ENCODE measurements at places on chromosomes 2 and 18.

DNA sequence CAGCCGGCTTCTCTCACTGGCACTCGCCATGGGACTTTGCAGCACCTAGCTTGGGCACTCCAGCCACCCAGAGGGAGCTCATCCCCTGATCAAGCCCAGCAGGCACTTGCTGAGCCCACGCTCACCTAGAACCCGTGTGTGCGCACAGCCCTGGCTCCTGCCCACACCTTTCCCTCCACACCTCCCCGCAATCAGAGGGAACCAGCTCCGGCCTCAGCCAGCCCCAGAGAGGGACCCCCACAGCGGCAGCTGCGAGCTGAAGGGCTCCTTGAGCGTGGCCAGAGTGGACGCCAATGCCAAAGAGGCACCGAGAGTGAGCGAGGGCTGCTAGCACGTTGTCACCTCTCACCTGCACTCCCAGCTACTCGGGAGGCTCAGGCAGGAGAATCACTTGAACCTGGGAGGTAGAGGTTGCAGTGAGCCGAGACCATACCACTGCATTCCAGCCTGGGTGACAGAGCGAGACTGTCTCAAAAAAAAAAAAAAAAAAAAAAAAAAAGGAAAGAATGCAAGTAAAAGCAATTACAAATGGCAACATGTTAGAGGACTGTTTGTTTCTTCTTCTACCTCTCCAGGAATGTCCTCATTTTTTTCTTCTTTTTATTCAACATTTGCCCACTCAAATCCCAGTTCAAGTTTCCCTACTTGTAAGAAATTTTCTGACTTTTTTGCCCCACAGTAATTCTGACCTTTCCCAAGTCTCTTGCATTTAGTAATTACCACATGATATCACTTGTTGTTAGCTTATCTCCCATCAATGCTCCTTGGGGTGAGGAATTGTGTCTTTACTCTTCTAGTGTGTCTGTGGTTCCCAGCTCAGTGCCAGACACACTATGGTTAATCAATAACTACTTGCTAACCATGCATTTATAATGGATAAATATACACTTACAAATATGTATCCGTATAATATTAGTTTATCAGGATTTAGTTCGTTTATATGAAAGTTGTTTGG is 40.6 kb upstream of the ST3GAL5 start:
- DNase-seq = no peak

DNA sequence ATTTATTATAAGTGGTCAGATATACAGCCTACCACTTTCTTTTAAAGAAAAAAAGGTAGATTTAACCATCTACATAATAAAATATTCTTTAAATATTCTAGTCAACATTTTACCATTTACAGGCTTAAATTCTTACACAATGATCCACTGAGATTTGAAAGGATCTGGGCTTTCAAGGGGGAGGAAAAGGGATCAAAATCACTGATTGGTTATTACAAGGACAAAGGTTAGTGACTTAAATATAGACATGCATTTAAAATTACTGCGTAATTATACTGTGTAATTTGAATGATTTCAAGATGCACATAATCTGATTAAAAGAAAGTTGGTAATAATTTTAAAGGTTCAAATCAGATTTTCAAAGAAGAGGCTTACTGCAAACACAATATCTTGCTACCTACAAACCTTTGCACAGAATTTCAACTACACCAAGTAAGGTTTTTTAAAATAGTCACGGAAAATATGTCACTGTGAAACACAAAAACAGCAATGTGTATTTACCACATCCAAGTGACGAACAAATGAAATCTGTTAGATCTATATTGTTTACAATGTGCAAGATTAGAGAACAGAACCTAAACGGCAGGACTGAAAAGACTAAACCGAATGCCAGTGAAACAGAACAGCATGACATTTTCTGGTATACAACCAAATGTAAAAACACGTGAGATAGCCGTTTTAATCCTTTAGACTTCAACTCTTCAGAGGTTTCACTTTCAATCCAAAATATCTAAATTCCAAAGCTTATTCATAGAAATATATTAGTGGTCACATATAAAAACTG is 40.8 kb downstream of the RTN4 start:
- no peak for DNase-seq

DNA sequence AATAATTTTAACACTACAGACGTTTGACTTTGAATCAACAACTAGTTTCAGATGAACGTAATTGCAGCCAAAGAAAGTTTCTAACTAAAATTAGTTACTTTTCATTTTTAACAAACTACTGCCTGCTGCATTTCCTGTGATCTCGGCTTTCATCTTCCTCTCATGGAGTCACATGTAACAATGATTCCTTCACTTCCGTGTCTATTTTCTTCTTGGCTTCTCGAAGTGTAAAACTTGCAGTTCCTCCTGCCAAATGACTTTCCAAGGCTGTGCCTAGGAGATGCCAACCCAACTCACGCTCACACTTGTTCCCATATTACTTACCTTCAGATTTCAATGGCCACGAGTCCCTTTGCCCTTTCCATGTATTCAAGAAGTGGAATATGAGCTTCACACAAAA is 1406.3 kb upstream of the CELF4 start:
- DNase-seq = no peak

GRCh38 chr2:241454837-241455485 is 53.4 kb downstream of the STK25 start:
- DNase-seq = no peak

DNA sequence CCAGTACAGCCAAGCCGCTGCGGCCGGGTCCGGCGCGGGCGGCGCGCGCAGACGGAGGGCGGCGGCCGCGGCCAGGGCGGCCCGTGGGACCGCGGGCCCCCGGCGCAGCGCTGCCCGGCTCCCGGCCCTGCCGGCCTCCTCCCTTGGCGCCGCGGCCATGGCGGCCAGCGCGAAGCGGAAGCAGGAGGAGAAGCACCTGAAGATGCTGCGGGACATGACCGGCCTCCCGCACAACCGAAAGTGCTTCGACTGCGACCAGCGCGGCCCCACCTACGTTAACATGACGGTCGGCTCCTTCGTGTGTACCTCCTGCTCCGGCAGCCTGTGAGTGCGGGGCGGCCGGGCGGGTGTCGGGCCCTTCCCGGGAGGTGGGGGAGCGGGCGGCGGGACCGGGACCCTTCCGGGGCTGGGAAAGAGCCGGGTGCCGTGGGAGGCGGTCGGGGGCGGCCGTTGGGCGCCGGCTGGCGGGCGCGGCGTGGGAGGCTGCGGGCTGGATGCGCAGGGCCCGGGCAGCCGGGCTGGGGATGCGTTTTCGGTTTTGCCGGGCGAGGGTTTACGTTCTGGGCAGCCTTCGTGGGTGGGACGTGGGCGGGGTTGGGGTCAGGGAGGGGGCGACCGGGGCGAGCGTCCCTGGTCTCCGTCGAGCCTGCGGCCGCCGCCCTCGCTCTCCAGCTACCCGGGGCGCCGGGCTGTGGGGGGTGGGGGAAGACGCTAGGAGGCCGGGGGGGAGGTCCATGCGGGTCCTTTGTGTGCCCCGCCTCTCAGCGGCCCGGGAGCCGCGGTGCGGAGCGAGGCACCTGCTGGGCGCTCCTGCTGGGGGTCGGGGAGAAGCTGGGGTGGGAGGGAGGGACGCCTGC is 537 bp downstream of the AGFG1 start:
- no peak for DNase-seq

- no peak for DNase-seq
Observed at GRCh38 chr2:120832296-120833070, 96.8 kb downstream of the GLI2 start.

DNA sequence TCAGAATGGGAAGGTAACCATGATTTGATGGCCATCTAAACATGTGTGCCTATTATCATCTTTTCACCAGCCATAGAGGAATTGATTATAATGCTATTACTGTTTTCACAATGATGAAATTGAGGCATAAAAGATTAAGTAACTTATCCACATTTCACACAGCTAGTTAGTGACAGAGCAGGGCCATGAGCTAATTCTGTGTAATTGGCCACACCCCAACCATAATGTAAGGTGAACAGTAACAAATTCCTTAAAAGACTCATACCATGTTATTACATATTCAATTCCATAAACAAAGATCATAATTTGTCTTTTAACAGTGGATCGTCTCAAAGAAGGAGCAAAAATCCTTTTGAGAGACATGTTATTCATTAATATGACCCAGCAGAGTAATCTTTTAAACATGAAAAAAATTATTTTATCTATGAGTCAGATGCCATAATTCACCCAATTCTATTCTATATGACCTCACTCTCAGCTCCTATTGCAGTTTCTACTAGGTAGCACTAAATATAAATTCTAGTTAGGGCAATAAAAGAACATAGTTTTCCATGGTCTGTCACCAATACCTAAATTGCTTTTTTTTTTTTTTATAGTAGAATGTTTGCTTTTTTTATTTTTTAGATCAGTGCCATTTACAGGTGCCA is 475.8 kb upstream of the SLC39A10 start:
- no peak for DNase-seq

DNA sequence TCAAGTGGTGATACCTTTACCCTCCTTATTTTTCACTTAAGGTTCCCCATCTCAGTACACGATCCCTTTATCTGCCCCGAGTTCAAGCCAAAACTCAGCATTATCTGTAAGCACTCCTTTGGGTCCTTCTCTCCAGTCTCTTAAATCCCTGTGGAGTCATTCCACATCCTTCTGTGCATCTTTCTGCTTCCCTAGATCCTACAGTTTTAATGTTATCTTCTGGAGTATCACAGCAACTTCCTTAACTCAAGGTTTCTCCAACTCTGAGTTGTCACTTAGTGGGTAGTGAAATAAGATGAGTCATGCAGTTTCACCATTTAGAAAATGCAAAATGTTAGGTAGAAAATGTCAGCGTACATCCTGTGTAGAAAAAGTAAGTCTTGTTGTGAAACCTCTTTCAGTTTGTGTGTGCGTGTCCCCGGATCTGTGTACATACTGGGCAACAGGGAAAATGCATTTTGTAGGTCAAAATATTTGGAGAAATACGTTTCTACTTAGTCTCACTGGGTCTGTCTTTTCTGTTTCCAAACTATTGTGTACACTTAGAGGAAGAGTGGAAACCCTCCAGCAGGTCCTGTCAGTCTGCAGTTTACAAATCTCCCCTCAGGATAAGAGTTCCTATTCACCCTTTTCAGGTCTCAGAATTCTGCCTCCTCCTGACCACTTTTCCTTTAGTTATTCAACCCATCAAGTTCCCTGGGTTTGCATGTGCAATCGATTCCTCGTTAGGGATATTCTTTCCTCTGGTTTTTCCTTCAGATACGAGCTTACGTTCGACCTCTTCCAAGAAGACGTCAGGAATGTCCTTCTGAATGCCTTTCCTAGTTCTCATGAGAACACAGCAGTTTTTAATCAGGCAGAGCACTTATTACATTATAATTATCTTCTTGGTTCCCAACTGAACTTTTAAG is 154.8 kb downstream of the TGIF1 start:
- DNase-seq = no peak

GRCh38 chr2:23568626-23569190 is 183.7 kb downstream of the KLHL29 start:
- DNase-seq = no peak

DNA sequence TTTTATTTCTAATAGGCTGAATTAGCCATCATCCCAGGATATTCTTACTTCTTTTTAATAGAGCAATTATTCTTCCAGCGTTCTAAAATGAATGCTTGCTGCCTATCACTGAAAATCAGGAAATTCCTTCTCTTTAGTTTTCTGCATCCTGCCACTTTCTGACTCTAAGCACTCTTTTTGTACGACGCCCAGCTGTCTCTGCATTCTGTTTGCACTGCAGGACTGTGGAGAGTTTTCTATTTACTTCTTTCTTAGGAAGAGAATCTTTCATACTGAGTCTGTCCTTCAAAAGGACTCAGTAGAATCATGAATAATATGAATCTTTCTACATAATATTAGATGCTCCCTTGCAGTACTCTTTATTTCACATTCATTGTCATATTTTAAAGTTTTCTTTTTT is 360.4 kb upstream of the DSEL start:
- no peak for DNase-seq

- DNase-seq = no peak
Observed at GRCh38 chr2:226048611-226049010, 649.1 kb downstream of the NYAP2 start.

- DNase-seq = peak; percentile 8
Observed at GRCh38 chr2:43178602-43179542, 47.5 kb downstream of the ZFP36L2 start.

GRCh38 chr18:74342416-74343043 is 26.9 kb downstream of the C18orf63 start:
- no peak for DNase-seq

DNA sequence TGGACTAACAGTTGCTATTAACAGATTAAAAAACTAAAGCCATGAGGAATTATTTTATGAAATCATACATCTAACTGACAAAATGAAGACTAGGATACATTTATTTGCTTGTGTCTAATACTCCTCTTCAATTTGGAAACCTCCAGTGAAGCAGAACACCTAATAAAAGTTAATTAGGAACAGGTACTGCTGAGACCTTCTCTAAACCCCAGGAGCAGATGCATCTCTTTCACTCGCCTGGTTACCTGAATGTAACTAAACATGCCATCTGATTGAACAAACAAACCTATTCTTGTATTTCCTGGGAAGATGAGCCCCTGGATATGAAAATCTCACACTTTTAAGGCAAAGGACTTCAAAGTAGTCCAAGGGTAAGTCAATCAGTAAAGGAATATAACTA is 898.2 kb downstream of the NRXN1 start:
- DNase-seq = no peak

DNA sequence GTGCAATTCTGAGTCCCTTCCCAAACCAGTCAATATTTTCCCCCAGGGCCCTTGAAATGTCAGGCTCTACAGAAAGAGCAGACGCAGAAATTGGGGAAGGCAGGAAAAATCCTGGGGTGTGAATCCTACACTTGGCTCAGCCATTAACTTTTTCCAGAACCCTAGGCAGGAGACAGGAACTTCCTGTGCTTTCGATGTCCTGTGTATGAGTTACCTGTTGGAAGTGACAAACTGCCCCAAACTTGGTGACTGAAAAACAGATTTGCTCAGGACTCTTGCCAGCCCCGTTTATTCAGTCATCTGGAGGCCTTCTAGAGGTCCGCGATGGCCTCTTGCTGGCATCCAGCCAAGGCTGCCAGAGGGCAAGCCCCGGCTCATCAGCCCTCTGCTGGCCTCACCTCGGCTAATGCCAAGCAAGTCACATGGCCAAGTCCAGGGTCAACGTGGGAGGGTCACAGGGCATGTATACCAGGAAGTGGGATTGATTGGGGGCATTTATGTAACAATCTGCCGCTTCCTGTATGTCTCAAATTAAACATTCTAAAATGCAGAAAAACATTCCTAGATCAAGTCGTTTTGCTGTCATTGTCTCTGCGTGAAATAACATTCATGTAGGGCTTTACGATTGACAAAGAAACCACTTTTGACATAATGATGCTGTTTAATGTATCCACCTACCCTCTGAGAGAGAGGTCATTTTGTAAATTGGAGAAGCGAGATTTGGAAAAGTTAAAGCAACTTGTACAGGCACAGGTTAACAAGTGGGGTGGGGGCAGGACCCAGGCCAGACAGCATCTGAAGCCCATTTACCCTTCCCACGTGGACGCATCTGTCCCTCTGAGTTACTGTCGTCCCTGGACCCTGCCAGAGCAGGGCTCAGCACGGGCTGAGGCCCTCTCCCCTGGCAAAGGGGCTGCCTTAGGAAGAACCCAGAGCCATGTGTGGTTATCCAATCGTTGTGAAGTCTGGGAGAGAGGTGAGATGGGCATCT is 179.4 kb downstream of the INHBB start:
- DNase-seq = no peak

- DNase-seq = no peak
Observed at GRCh38 chr2:69088466-69088865, 75.5 kb downstream of the ANTXR1 start.

GRCh38 chr2:107712857-107713256 is 113.8 kb upstream of the RGPD4 start:
- DNase-seq = no peak

- no peak for DNase-seq
Observed at GRCh38 chr2:177053038-177053437, 159.6 kb upstream of the HNRNPA3 start.

GRCh38 chr2:42124011-42124785 is 45.0 kb upstream of the EML4 start:
- DNase-seq = no peak

GRCh38 chr18:181711-182110 is 23.4 kb downstream of the USP14 start:
- DNase-seq = no peak

All from C1 segment of cervical spinal cord (tissue), 14 donors.